Renal pelvis (tissue), 12 donors: ENCODE measurements at places on chromosomes 5 and 9. TPM values are rescaled to one million over a fixed set of nuclear protein-coding genes. Genes with fewer than 3 reads are reported as not detected.

DNA sequence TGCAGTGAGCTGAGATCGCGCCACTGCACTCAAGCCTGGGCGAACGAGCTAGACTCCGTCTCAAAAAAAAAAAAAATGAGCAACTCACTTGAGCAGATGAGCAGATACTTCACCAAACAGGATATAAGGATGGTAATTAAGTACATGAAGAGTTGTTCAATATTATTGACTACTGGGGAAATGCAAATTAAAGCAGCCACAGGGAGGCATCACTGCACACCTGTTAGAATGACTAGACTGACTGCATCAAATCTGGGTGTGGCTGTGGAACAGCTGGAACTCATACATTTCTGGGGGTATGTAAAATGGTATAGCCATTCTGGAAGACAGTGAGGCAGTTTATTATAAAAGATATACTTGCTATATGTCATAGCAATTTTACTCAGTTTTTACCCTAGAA is 93.0 kb downstream of the WNK2 start:
- no peak for DNase-seq

- DNase-seq, result no peak
Observed at GRCh38 chr5:110055302-110055701, 365.6 kb downstream of the MAN2A1 start.

GRCh38 chr9:136174779-136175615 is 29.9 kb downstream of the LHX3 start:
- no peak for DNase-seq

DNA sequence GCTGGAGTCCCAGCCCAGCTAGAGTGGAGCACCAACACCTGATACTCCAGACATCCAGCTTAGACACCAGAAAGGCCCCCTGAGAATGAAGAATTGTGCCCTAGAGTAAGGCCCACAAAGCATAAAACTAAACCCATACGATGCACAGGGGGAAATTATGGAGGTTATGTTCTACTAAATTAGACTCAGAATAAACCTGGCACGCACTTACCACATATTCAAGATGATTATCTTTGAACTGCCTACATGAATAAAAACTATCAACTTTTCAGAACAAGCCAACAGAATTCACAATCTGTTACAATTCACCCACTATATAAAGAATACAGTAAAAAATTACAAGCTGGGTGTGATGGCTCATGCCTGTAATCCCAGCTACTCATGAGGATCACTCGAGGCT is 168.5 kb downstream of the CPLANE1 start:
- DNase-seq, result no peak

DNA sequence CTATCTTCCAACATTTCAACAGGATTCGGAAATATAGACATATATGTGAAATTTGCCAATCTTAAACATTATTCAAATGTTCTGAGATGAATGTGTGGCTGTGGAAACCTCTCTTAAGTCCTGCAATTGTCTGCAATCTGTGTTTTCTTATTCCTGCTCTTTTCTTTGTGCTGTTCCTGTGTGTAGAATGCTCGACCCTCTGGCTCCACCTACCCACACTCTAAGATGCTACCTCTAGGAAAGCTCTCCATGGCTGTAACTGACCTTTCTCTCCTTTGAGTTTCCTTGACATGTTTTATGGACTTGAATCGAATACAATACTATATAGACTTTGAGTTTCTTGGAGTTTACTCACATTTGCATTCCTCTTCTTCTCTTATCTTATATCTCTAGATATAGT is 120.6 kb upstream of the ASTN2 start:
- DNase-seq, result no peak

GRCh38 chr9:77010527-77010926 is 8.9 kb upstream of the FOXB2 start:
- no peak for DNase-seq

DNA sequence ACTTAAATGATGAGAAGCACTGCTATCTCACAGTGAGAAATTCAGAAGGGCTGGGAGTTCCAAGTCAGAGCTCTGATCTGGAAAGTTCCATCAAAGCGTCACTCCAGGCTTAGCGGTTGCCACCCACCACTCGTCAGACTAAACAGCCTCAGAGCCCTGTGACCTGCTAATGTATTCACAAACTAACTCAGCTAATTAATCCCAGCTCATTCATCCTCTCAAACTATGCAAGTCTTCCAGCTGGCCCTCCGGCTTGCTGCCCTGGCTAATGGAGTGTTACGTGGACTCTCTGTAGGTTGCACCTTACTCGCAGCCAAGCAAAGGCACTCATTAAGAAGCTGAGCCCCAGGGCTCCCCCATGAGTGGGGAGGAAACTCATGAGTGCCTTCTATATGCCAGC is 82.2 kb upstream of the GABRP start:
- DNase-seq, result peak; percentile 28

DNA sequence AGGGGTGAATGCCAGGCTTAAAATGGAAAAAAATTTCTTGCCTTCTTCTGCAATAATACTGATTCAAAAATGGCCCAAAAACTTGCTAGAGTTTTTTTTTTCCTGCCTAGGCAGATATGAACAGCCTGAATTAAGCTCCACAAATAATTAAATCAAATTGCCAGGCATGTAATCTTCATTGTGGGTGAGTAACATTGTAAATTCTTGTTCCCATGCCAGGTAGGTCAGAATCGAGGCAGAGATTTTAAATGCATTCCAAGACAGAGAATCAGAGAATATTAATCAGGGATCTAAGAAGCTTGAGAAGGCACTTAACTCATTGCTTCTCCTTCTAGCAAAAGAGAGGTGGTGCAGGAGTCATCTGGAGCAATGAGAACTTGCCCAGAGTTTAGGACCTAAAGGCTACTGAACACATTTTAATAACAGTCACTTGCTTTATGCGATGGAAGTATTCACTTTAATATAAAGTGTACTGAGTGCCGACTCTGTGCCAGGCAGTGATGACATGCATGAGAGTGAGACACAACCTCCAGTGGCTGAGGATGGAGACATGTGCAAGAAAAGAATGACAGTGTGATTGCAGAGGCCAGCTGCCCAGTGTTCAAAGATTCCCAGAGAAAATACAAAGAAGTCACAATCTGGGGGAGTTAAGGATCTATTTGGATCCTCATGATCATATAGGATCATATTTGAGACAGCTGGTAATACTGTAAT is 102.3 kb downstream of the APBA1 start:
- DNase-seq, result no peak

- no peak for DNase-seq
Observed at GRCh38 chr5:97009921-97010320, 74.0 kb downstream of the LNPEP start.

- DNase-seq, result peak; percentile 86
Observed at GRCh38 chr9:76369583-76369982, 24.6 kb downstream of the RFK start.

GRCh38 chr9:626596-626995 is 214.9 kb upstream of the DMRT1 start:
- no peak for DNase-seq

DNA sequence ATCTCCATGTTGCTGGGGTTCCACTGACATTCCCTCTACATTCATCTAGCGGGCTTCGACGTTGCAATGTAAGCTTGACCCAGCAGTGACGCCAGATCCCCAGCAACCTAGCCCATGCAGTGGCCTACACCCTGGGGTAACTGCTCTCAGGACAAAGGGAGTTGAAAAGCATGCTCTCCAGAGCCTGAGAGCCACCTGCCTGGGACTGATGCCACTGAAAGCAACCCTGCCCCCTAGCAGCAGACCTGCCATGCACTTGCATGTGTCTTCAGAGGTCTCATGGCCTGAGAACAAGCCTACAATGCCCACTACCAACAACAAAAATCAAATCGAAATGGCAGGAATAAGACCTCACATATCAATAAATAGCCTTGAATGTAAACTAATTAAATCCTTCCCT is 330.3 kb downstream of the TRIM36 start:
- DNase-seq, result no peak

DNA sequence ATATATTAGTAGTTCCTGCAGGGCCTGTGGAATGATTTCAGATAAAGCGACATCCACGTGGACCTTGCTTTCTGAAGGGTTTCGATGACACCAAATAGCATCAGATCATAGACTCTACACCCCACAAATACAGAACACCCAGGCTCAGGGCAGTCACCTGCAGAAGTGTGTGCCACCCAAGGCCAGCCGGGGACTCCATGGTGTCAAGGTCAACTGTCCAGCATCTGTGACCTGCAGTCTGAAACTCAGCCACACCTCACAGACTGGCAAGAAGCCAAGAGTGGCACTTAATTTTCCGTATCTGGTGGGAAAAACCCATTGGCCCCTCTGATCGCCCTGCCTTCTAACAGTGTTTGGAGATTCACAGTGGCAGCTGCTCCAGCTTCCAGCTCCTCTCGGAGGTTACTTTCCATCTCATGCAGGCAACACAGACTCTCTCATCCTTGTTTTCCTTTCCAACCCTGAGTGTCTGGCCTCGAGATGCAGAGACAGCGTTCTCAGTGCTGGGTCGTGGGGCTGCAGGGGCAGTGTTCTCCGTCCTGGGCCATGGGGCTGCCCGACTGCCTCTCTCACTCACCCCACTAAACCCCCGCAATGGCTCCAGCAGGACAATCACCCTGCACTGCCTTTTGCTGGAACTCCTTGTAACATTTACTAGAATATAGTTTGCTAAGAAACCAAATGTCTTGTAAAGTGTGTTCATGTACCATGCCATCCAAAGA is 221.9 kb downstream of the IRX2 start:
- DNase-seq, result no peak

- no peak for DNase-seq
Observed at GRCh38 chr5:161306351-161306995, 240.1 kb downstream of the GABRB2 start.

GRCh38 chr9:114384836-114385396 is 2.9 kb downstream of the AKNA start:
- no peak for DNase-seq

DNA sequence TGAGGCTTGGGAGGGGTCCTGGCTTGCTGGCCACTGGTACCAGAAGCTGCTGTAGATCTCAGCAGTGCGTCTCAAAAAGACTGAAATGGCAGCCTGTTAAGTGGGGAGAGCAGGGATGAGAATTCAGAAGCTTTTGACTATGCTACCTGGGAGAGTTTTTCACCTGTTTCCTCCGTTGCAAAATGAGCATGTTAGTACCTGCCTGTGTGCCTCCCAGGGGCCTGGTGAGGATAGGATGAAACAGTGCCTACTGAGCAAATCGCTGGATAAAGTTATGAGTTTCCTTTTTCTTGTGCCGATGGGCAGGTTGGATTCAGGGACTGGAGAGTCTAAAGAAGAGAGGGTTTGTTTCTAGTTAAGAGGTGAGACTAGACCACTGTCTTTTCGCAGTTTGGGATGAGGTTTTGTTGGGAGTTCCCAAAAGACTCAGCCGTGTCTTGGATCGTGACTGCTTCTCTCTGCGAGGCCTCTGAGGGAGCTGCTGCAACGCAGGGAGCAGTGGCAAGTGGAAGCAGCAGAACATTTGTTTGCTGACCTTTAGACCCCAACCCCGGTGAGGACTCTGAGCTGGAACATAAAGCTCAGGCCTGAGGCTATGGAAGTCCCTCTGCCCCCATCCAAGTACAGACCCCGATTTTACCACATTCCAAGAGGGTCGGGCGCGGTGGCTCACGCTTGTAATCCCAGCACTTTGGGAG is 1.4 kb downstream of the RALGPS1 start:
- DNase-seq, result no peak

- DNase-seq, result no peak
Observed at GRCh38 chr5:138930371-138931097, 55.4 kb upstream of the LRRTM2 start.

DNA sequence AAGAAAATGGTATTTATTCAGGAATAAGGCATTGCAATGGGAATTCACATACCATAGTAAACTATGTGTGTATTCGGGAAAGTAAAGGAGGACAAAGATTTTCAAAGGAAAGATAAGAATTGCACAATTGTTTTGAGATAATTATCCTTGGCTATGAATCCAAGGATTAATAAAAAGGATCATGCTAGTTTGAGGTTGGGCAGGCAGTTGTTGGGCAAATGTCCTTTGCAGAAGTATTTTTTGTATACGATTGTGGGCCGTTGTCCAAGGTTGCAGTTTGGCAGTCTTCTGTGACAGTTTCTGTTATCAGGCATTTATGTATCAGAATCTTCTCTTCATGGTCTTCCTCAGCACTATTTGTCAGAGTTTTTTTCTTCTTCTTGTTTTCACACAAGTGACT is 10.6 kb upstream of the UBAP2 start:
- DNase-seq, result no peak

DNA sequence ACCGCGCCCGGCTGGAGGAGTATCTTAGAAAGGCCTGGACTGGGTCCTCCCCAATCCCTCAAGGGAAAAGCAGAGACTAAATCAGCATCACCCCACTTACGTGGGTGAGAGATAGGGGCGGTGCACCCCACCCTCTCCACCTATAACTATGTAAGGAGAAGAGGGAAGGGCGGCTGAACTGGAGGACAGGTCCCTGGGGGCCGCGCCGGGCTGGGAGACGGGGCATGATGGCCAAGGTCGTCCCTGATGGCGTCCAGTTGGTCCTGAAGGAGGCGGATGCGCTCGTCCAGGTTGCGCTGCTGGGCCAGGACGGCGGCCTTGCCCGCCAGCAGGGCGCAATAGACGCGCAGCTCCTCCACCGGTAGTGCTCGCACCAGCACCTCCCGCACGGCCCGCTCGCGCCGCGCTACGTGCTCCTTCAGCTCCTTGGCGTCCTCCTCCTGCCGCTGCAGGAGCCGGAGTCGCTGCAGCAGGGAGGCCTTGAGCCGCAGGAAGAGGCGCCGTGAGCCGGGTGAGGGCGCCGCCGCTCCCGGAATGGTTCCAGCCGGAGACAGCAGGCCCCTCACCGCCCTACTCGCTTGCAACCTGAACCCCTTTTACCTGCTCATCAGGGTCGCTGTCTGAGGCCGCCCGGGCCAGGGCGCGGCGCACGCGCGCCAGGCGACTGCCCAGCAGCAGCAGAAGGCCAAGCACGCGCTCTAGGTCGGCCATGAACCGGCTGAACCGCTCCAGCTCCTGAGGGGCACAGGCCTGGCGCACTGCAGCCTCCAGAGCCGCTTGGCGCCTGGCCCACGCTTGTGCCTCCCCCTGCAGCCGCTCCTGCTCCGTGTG is 7.6 kb downstream of the SHROOM1 start:
- DNase-seq, result no peak

GRCh38 chr9:71677209-71677608 is 91.1 kb downstream of the CEMIP2 start:
- DNase-seq, result no peak

DNA sequence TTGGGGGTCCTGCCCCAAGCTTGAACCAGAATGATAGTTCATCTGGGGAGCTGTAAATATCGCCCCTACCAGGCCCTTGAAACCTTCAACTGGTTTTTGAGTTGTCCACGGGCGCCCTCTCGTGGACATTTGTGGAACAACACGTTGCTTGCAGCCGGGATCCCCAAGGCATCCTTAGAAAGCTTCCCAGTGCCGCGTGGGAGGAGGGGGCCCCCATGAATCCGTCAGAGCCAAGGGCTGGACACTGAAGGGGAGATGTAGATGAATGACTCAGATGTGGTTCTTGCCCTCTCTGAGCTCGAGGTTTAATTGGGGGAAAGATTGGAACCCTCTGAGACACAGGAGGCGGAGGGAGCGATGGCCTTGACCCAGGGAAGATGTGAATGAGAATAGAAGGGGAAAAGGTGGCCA is 31.8 kb upstream of the ORM1 start:
- DNase-seq, result peak; percentile 45

ABO gene
- polyA plus RNA-seq, result 15.3 TPM

MAP1B gene
- polyA plus RNA-seq, result 16.2 TPM

HNRNPA0 gene
- polyA plus RNA-seq, result 62.4 TPM

AHRR gene
- polyA plus RNA-seq, result 2.4 TPM

SHISAL2B gene
- not detected for polyA plus RNA-seq

PTGDS gene
- 87.8 TPM for polyA plus RNA-seq

RECK gene
- polyA plus RNA-seq, result 25.4 TPM

SPATA31C1 gene
- polyA plus RNA-seq, result 0.55 TPM

ALDH1B1 gene
- polyA plus RNA-seq, result 42.1 TPM

GARIN3 gene
- not detected for polyA plus RNA-seq

PCDHA9 gene
- 0.03 TPM for polyA plus RNA-seq

TAF11L5 gene
- polyA plus RNA-seq, result not detected

DAB2IP gene
- polyA plus RNA-seq, result 40.0 TPM
